ENCODE measurements at places on chromosomes 12 and 14.
A peak's percentile ranks its signal among the peaks of the same experiment; 100 is the strongest.

- DNase-seq, result peak; percentile 61
Measured at GRCh38 chr14:50816395-50817047, 14.4 kb downstream of the NIN start.

GRCh38 chr12:59559696-59560095 lies 36.1 kb upstream of the SLC16A7 start:
- no peak for DNase-seq

DNA sequence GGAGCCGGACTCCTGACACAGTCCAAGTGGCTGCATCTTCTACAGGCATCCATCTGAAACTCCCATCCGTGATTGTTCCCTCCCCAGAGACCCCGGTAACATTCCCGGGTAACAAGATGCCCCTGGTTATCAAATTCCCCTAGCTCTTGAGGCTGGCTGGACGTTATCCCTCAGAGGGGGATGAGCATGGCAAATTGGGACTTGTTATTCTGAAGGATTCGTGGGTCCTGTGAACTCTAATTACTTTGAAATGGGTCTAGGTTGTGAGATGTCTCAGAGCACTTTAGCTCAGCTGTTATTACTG lies 642 bp upstream of the PAN2 start:
- no peak for DNase-seq

GRCh38 chr14:99244941-99245563 lies 26.9 kb downstream of the BCL11B start:
- DNase-seq, result no peak

DNA sequence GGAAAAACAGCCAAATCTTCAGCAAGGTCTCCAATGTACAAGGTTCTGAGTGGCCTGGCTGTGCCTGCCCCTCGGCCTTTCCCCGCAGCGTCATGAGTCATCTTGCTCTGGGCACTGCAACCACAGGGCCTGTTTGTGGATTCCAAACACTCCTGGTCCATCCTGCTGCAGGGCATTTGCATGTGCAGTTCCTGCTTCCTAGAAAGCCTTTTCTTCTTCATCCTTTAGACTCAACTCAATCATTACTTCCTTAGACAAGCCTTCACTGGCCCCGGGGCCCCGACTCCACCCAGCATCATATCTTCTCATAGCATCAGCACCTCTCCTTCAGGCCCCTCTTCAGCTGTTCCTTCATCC lies 101.8 kb upstream of the EGLN3 start:
- peak; percentile 50 for DNase-seq

GRCh38 chr14:68634332-68634731 lies 158.5 kb downstream of the ZFP36L1 start:
- no peak for DNase-seq

- DNase-seq, result peak; percentile 55
Measured at GRCh38 chr12:50986966-50987737, 34.8 kb downstream of the HIGD1C start.

DNA sequence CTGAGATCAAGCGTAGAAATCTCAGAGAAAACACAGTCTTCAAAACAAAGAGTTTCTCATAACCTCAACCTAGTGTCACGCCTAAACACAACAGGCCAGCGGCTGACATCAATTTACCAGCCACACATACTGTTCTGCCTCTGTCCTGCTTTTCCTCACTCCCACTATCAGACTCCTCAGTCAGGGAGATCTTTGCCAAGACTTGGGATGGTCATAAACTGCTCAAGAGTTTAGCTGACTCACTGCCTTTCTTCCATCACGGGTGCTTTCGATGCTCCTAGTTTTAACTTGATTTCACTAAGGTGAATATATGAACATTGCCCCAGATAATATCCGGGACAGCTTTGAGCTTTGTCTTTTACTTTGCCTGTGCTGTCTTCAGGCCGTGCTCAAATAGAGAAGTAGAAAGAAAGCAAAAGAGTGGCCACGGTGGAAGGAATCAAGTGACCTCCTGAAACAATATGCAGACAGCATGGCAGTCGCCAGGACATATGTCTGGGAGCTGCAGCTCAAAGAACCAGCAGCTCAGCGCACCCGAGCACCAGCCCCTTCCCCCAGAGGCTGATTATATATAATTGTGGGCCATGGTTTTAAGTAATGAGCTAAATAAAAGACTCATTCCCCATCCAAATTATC lies 12.1 kb downstream of the MDM1 start:
- no peak for DNase-seq

GRCh38 chr14:39617537-39617936 lies 185.3 kb upstream of the FBXO33 start:
- no peak for DNase-seq

- DNase-seq, result no peak
Measured at GRCh38 chr14:96470331-96470730, 31.9 kb upstream of the PAPOLA start.

- no peak for DNase-seq
Measured at GRCh38 chr14:39310051-39310450, 76.3 kb downstream of the MIA2 start.

GRCh38 chr12:6347367-6348338 lies 5.8 kb upstream of the TNFRSF1A start:
- DNase-seq, result no peak

DNA sequence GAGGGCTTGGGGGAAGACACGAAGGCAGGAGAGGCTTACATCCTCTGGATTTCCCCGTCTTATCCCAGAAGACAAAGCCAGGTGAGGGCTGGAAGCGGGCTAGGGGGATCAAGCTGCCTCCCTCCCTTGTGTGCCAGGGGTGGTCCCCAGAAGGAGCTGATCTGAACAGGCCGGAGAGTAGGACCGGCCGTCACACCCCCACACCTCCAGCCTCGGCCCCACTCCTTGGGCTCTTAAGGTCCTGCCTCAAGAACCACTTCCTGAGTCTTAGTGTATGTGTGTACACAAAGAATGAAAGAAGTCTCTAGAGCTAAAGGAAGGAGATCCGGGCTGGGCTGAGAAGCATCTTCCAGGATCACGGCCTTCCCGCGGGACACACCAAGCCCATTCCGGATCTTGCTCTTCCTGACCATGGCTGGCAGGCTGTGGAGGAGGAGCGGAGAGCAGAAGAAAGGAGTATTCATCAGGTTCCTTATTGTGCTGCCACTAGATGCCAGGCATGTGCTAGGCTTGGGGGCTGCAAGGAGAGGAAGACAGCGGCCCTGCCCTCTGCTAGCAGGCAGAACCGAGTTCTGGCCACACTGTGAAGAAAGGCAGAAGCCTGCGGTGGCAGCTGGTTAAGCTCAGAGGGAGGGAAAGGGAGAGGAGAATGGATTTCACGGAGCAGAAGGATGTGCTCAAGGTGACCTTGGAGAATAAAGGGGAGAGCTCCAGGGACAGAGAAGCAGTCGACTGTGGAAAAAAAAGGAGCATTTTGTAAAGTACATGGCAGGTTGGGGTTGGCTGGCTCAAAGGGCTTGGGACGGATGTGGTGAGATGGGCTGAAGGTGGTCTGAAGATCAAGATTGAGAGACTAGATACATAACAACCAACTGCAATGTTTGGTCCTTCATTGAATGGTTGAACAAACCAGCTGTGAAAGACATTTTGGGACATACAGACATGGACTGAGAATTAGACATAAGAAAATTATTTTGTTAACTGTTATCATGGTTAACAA lies 1.3 kb upstream of the CD63 start:
- DNase-seq, result peak; percentile 68

DNA sequence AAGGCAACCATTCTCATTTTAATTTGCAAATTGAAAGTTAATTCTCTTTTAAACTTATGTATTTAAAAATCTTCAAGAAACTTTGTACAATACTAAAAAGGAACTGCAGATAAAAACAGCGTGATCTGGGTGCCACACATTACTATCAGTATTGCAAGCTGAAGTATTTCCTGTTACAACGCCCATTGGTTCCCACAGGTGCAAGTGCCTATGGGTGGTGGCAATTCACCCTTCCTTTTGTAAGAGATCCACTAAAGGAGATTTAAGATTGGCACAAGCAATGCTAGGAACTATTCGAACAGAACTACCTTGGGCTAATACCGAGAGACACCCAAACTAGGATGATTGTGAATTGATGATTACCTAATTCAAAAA lies 13.2 kb downstream of the TAOK3 start:
- DNase-seq, result no peak

GRCh38 chr14:75261820-75262219 lies 16.8 kb upstream of the FOS start:
- no peak for DNase-seq

- DNase-seq, result peak; percentile 65
Measured at GRCh38 chr12:64826234-64826633, 1.8 kb downstream of the TBC1D30 start.

DNA sequence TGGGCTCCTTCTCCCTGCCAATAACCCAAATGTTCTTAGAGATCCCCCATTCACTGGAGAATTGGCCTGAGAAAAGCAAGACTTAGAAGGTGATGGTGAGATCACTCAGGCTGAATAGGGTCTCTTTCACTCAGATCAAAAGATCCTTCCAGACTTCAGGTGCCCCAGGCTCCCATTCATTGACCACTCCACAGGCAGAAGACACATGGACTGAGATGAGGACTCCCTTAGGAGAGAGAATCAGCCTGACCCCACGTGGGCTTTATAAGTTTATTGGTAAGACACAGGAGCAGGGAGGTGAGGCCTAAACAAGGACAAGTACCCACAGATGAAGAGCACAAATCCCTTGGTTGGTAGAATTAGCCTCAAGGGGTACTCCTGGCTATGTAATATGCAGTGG lies 6.1 kb upstream of the KRT72 start:
- DNase-seq, result no peak

GRCh38 chr14:101761032-101761880 lies at the start of gene PPP2R5C:
TSS of gene PPP2R5C (plus strand) at chr14:101761709. CDS start at chr14:101761894, 185 bp downstream.
- DNase-seq, result peak; percentile 85

DNA sequence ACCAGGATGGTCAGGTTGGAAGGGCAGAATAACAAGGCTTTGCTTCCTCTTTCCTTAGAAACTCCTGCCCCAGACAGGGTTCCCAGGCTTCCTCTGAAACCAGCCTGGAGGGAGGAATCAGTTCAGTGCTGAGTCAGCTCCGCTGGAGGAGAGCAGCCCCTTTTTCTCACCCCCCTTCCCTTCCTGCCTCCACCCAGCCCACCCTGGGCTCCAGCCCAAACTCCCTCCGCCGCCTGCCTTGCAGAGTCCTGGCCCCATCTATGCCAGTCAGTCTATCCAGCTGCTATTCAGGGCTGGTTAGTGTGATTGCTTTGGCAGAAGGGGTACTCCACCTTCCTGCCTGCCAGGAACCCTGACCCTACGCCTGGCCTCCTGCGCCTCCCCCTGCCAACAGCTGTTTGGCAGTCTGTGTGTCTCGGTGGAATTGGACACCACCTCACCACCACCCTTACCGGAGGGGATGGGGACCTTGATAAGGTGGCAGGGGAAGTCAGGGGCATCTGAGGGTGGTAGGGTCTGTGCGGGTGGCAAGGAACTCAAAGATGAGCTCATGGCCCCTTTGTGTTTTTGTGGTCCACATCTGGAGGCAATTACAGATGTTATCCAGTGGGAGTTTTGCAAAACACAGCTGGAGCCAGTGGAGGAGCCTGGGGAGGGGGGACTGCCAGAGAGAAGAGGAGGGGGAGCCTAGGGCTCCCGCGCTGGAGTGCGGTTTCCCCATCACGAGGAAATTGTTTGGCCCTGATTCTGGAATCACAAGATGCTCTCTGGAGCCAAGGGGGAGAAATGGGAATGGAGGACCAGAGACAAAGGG lies 12.2 kb downstream of the MMP14 start:
- peak; percentile 85 for DNase-seq

- DNase-seq, result peak; percentile 85
Measured at GRCh38 chr12:43338848-43339526, 213.0 kb downstream of the ADAMTS20 start.

DNA sequence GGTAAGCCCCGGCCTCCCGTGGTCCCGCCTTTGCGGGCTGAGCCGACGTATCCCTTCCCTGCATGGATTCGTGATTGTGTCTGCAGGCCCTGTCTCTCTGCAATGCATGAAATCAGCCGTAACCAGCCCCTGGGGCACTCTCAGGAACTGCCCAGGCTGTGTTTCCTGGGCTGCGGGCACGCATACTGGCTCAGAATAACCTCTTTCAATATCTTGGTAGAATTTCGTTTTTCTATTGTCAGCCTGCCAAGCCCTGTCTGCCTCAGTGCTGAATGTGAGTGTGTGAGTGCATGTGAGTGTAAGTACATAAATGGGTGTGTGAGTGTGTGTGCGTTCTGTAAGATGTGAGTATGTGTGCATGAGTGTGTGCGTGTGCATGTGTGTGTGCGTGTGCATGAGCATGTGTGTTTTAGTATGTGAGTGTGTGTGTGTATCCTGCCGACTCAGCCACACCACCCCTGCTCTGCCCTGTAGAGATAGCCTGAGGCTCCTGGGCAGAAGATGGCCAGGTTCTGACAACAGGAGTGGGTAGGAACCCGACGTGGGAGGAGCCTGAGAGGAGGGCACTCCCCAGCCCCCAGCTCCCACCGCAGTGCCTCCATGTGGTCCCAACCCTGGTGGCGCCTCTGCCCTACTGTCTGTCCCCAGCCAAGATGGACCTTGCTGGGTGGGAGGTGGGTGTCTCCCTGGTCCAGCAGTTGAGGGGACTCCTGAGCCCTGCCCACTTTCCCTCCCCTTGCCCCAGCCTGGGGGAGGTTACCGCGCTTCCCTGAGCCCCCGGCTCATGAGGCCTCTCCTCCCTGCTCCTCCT lies 268.8 kb downstream of the ADGRD1 start:
- DNase-seq, result no peak

GRCh38 chr14:73014105-73014504 lies 12.8 kb downstream of the ZFYVE1 start:
- DNase-seq, result peak; percentile 42

GRCh38 chr14:77645520-77646230 lies 29.2 kb upstream of the SPTLC2 start:
- DNase-seq, result no peak

DNA sequence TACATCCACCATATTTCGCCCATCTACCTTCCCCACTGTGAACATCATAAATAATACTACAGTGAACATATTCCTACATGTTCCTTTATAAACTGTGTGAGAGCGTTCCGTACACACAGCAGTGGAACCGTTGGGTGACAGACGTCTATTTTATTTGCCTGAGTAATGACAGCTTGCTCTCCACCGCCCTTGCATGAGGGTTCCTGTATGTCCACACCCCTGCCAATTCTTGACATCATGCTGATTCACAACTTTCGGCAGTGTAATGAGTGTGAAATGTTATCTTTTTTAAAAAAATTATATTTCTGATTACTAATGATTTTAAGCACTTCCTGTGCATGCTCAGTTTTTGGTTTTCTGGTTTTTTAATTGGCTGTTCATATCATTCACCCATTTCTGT lies 4.3 kb upstream of the RAD52 start:
- peak; percentile 82 for DNase-seq

DNA sequence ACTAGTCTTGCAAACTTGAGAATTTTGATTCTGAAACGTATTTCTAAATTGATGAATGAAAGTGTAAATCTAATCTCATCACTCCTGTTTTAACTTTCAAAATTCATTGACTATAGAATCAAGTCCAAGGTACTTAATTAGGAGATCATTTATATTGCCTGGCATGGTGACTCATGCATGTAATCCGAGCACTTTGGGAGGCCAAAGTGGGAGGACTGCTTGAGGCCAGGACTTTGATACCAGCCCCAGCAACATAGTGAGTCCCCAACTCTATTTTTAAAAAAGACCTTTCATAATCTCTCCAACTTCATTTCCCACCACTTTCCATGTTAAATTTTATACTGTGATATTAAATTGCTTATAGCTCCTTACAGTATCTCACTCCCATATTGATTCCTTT lies 3.0 kb upstream of the MIPOL1 start:
- DNase-seq, result no peak

- peak; percentile 38 for DNase-seq
Measured at GRCh38 chr12:57372233-57372632, 58.6 kb downstream of the R3HDM2 start.

Measured in fibroblast of skin of back (primary cell).